ENCODE measurements at places on chromosomes 11 and 22.
A peak's percentile ranks its signal among the peaks of the same experiment; 100 is the strongest.

GRCh38 chr22:36737776-36738175 lies 34.2 kb upstream of the CACNG2 start:
- DNase-seq, result no peak

GRCh38 chr11:75230621-75231020 lies 10.0 kb upstream of the TPBGL start:
- DNase-seq, result no peak

- no peak for DNase-seq
Measured at GRCh38 chr22:43317239-43317638, 25.9 kb downstream of the SCUBE1 start.

- DNase-seq, result no peak
Measured at GRCh38 chr22:44389181-44389580, 76.4 kb upstream of the SHISAL1 start.

DNA sequence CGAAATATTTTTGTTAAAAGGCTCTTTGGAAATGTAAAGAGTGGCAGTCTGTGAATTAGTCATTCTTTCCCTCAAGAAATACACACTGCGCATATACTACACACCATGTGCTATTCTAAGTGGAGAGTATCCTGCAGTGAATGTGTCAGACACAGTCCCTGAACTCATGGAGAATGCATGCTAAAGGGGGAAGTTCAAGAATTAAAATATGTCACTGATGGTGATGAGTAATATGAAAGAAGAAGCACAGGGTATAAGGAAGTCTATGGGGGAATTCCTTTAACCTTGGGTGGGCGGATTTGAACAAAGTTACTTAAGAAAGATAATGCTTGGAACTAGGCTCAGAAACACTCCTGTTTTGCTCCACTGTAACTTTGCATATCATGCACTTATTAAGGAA lies 153.0 kb downstream of the LRRC4C start:
- no peak for DNase-seq

DNA sequence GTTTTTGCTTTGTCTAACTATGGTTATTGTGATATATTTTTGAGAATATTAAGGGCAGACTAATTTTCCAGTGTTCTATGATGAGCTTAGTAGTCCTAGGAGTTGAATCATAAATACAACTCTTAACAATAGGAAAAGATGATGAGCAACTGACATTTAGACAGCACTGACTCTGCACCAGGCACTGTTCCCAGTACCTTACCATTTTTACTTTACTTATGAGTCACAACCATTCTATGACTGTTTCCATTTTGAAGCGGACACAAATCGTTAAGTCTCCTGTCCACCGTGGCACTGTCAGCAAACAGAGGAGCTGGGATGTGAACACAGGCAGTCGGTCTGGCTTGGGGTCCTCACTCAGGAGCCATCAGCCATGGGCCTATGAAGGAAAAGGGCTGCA lies 3.4 kb upstream of the SCGB2A2 start:
- DNase-seq, result peak; percentile 7

DNA sequence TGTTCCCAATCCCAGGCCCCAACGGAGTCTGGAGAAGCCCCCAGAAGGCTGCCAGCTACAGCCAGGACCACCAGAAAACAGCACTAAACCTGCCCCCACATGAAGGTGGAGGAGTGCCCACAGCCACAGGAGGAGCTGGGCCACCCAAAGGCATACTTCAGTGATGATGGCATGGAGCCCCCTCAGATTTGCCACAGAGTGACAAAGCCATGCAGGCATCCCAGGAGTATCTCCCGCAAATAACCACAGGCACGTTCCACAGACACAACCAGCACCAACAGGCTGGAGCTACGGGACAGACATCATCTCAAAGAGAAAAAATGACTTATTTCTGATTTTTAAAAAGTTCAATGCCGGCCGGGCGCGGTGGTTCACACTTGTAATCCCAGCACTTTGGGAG lies 10.6 kb downstream of the CARS1 start:
- DNase-seq, result no peak

- peak; percentile 65 for DNase-seq
Measured at GRCh38 chr22:19691721-19692341, 22.5 kb upstream of the SEPTIN5 start.

GRCh38 chr22:22748297-22748743 lies 103.9 kb downstream of the GGTLC2 start:
- peak; percentile 7 for DNase-seq

DNA sequence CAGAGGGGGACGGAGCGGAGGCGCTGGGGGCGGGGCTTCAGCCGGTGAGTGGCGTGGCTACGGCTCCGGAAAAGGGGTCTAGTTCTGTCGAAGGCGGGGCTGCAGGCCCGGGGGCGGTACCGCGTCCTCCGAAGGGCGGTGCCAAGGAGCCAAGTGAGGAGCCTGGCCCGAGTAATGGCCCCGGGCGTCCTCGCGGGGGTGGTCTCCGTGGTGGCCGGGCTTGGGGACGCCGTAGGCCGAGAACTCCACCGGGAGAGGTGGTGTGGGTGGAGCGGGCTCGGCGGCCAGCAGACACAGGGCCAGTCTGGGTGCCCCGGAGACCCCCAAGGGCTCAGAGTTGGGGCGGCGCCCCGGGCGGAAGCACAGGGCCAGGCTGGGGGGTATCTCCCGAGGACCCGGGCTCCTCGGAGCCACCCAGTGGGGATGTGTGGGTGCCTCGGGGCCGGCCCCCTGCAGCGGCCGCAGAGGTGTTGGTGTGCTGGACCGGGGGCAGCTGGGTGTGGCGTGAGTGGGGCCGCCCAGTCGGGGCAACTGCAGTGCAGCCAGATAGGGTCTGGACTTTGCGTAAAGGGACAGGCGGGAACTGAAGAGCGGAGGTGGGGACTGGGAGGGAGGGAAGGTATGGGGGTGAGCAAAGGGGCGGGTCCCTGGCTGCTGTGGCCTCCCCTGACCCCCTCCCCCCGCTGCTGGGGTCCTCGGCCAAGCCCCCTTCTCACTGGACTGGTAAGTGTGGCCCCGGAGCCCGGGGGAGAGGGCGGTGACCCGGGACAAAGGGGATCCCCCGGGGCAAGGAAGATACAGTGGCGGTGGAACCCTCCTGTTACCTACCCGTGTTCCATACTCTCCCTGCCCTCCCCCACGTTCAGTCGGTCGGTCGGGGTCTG lies 838 bp downstream of the FKBP2 start:
- no peak for DNase-seq

DNA sequence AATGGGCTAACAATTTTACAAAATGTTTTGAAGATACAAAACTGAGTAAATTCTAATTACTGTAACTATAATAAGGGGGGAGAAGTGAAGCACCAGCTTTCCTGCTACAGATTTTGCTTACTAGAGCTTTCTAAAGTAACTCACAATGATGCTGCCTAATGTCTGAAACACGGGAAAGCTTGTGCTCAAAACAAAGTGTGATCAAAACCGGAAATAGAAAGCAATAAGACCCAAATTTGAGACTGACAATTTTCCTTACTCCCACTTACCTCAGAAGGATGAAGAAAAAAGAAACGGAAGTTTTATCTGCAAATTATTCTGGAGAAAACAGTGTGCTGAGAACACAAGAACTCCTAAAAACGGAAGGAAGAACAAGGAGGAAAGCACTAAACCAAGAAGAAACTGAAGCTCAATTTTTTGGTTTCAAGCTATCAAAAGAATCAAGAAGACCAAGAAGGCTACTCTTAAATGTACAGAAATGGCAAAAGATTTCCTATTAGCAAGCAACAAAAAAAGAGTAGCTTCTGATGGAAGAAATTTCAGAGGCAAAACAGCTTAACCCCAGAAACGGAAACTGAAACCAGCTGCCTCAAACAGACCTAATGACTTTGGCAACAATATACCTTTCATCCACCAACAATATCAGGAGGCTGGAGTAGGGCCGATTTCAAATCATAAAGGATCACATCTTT lies 33.4 kb downstream of the AMBRA1 start:
- DNase-seq, result no peak

DNA sequence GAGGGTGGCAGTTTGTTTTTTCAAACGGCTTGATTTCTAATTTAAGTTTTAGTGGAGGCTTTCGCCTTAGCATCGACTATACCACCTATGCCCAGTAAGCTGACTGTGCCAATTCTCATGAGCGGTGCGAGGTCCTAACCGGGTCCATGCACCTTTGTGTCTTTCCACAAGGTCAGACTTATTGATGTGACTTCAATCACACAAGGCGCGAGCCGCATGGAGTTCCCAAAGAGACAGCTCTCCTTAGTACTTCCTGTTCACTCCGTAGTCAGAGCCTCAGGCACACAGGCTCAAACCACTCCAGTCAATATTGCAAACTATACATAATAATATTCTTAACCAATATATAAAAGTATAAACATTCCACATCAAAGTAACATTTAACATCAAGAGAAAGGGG lies 18.2 kb downstream of the ST14 start:
- no peak for DNase-seq

DNA sequence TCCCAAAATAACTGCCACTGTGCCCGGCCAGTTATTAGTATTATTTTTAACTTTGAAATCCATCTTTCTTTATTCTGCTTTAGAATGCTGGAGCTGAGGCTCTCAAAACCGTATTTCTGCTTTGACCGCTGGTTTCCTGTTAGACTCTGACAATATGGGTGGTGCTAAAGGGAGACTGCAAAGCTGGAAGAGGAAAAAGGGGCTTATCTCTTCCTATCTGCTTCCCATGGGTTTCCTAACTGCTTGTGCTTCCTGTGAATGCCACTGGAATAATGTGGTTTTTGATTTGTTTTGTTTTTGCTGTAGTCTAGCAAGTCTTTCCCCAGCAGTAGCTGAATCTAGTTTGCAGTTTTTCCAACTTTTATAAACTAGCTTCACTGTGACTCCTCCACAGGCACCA lies 43.6 kb downstream of the XRRA1 start:
- no peak for DNase-seq

DNA sequence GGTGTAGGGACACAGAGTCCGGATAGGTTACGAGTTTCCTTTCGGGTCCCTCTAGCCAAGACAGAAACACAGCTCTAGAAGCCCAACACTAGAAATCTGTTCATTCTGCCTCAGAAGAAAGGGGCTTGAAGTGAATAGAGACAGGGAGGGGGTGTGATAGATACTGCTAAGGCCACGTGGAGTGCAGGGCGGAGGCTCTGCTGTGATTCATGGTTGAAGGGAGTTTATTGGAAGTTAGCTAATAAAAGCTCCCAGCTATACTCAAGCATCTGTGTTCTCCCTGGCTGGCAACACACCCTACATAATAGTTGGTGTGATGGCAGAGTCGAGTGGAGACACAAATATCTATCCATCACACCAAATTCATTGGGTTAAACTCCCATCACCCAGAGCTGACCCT lies 337.4 kb downstream of the CADM1 start:
- no peak for DNase-seq

GRCh38 chr11:70736937-70737640 lies 338.8 kb downstream of the CTTN start:
- no peak for DNase-seq

DNA sequence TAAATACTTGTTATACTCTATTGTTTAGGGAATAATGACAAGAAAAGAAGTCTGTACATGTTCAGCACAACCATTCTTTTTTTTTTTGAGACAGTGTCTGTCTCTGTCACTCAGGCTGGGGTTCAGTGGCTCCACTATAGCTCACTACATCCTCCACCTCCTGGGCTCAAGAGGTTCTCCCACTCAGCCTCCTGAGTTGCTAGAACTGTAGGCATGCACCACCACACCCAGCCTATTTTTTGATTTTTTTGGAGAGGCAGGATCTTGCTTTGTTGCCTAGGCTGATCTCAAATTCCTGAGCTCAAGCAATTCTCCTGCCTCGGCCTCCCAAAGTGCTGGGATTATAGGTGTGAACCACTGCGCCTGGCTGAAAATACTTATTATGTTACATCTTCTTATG lies 250.0 kb downstream of the MIAT start:
- no peak for DNase-seq

DNA sequence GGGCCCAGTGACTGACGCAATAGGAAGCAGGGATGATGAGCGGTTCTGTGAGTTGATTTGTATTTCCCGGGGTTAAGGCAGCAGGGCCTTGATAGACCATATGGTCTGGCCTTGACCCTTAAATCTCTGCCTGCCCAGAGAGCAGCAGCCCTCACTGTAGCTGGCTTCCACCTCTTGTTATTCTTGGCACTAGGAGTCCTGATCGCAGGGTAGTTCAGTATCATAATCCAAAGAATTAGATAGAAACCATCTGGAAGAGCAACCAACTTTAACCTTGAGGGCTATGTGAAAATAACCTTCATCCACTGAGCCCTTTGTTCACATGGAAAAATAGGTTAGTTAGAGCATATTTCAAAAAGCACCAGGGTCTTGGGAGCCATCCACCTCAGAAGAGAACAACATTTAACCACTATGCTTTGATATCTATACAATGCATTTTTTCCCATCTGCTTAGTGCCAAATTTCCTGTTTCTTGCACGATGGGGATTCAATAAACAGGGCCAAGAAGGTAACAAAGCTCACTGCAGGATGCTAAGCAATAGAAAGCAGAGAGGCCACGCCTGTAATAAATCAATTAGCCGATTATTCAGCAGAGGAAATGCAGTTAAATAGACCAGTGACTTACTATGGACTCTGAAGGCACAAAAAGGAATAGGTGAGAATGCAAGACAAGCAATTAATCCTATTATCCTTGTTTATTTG lies 761.3 kb downstream of the OPCML start:
- DNase-seq, result no peak

GRCh38 chr11:64742889-64743590 lies 902 bp downstream of the RASGRP2 start:
- peak; percentile 27 for DNase-seq

- DNase-seq, result no peak
Measured at GRCh38 chr11:111870522-111870885, 877 bp downstream of the ALG9 start.

DNA sequence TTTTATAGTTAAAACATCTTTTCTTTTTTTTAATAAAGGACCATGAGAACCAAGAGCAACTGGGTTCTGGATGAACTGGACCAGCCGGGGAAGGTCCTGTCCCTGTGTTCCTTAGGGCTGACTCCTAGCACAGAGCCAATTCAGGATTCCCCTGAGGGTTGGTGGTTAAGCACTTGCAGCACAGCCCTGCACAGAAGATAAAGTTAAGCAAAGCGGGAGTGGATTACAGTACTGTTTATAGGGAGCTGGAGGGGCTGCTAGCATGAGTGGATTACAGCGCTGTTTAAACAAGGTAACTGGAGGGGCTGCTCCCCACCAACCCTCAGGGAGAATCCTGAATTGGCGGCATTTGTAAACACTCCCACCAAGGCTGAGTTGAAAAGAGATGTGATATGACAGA lies 90.6 kb downstream of the CELSR1 start:
- DNase-seq, result no peak

DNA sequence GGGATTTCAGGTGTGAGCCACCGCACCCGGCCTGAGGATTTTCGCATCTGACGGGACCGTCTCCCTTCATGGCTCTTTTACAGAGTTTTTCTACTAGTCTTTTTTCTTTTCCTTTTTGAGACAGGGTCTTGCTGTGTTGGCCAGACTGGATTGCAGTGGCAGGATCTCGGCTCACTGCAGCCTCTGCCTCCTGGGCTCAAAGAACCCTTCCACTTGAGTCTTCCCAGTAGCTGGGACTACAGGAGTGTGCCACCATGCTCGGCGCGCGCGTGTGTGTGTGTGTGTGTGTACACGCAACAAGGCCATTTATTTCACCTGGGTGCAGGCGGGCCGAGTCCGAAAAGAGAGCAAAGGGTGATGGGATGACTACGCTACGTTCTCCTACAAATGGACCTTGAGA lies 10.9 kb downstream of the SERHL2 start:
- no peak for DNase-seq
